ENCODE measurements at places on chromosomes 4 and X.

DNA sequence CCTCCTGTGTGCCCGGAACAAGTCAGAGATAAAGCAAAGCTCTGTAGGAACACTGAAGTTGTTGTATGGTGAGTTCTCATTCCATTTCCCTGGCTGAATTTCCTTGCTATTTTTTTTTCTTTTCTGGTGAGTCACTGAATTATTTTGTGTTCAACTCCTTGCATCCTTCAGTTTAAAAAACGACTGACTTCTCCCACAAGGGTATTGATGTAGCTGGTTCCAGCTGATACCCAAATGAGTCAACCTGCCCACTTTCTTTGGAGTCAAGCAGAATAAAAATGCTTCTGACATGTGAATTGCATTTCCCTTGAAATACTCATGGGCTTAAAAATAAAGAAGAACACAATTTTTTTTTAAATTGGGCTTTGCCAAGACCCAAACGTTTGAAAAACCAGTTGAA, 85.5 kb downstream of the SHOX start:
- no peak for ATAC-seq

GRCh38 chrX:134374294-134374693, 85.7 kb upstream of the HPRT1 start:
- no peak for ATAC-seq

DNA sequence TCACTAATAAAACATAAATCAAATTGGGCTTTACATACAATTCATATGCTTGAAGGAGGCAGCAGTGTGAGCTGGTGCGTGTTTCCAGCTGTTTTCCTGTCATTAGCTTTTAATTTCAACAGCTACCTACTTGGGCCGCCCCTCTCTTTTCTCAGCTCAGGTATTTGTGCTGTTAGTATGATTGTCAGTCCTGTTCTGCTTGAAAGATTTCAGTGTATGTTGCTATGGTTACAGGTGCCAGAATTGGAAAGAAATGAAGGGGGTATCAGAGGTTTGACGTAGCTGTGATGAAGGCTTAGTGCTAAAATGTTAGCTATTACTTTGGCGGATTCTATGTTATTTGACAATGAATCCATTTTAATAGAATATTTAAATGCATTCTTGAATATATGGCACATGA, 440.3 kb downstream of the ZIC3 start:
- no peak for ATAC-seq

DNA sequence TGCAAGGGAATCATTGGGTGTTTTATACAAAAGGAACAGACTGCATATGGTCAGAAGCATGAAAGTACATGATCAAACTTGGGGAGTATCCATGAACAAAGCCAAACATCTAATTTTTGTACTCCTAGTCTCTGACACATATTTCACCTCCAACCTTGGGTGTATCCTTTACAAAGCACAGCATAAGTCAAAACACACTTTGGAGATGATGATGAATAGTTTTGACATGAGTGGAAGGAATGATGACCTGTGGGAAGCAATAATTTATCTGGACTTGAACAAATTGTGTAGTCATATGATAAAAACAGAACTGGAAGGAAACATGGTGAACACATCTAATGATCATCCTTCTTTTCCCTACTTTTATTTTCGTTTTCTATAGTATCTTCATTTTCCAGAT, 108.7 kb upstream of the PLS3 start:
- ATAC-seq, result no peak

DNA sequence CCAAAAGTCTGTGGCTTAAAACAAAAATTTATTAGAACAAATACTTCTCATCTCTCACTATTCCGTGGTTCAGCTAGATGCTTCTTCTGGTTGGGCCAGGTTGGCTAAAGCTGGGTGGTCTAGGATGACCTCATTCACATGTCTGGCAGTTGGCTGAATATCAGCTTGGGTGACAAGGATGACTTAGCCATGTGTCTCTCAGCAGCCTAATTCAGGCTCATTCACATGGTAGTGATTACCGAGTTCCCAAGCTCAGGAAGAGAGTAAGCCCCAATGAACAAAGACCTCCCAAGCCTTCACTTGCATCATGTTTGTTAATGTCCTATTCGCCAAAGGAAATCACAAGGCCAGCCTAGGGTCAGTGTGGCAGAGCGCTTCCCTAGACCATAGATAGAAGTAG, 119.4 kb downstream of the FANCB start:
- no peak for ATAC-seq

All from activated CD4-positive, CD25-positive, alpha-beta regulatory T cell treated with anti-CD3 and anti-CD28 coated beads, Interleukin-2, amount 50 U/mL, for 24 hours (primary cell).